ENCODE measurements at places on chromosomes 4 and X.

- no peak for DNase-seq
These were observed 871 bp upstream of the HPGD start for GRCh38 chr4:174523025-174523693.

DNA sequence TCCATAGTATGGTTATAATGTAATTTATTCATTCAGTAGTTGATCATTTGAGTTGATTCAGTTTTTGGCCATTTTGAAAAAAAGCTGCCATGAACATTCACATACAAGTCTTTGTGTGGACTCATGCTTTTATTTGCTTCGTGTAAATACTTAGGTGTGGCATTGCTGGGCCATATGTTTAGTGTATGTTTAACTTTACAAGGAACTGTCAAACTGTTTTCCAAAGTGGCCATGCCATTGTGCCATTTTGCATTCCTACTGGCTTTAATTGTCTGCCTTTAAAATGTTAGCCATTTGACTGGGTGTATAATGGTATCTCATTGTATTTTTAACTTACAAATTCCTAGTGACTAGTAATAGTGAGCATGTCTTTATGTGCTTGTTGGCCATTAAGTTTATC is 8.8 kb downstream of the MTM1 start:
- no peak for DNase-seq

- DNase-seq, result no peak
These were observed 88.2 kb upstream of the STS start for GRCh38 chrX:7059214-7059838.

DNA sequence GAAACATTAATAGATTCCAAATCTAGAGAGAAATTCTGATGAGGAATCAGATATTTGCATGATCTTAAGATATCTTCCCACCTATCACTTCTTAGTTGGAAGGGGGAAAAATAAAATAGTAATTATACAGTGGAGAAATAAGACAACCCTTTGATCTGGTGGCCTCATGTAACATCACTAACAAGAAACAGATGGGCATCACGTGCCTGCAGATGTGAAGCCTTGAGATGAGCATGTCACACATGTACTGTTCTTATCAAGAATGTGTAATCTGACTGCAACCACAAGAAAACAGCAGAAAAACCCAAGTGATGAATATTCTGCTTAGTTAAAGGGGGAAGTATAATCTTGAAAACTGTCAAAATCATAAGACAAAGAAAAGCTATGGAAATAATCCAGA is 31.4 kb upstream of the NKX6-1 start:
- no peak for DNase-seq

- DNase-seq, result no peak
These were observed 56.7 kb upstream of the TMEM131L start for GRCh38 chr4:153409412-153409811.
